ENCODE measurements at places on chromosomes 13 and 19. TPM values are rescaled to one million over a fixed set of nuclear protein-coding genes. Genes with fewer than 3 reads are reported as not detected.

The ZNF835 gene
- 0.15 TPM for total RNA-seq

The ACP7 gene
- not detected for total RNA-seq

The SIGLEC5 gene
- not detected for total RNA-seq

The ZNF331 gene
- 504 TPM for total RNA-seq

The C1QTNF9 gene
- total RNA-seq = 0.20 TPM

The IL11 gene
- not detected for total RNA-seq

The PPM1N gene
- total RNA-seq = 2.3 TPM

The EHD2 gene
- 0.86 TPM for total RNA-seq
